GM13977 (cell line): ENCODE measurements at places on chromosomes 13 and 19.

GRCh38 chr19:18401580-18402112 lies 4.2 kb upstream of the LRRC25 start:
- DNase-seq: no peak

- no peak for DNase-seq
Observed at GRCh38 chr19:51783372-51783771, 11.6 kb upstream of the FPR3 start.

DNA sequence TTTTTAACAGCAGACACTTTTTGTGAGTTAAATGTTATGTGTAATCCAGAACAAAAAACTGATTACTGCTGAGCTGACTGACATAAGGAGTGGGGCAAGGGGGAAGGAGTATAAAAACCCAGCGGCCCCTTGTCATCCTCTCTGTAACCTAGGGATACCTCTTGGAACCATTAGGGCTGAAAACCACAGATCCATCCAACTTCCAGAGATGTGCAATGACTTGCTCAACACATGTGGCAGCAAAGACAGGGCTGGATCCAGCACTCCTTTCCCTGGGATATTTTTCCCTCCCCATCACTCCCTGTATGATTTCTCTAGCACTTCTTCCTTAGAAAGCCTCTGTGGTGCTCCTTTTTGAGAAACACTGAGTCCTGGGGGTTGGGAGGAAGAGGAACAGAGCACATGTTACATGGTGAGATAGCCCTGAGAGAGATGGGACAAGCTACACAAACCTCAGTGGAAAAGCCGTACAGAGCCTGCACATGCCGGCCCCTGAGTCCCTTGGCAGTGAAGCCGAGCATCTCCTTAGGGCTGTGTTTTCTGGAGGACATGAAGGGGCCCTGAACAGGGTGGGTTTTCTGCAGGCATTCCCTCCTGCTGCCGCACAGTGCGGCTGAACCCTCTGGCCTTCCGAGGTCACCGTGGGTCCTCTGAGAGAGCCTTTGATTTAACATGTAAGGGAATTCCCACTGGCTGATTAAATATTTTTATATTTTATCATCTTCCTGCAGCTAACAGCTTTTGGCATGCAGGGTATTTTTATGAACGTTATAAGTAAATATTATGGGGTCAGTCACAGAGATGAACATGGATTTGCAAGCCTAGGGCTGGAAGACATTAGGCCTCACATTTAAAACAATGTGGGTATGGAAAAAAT lies 219.9 kb downstream of the COG6 start:
- no peak for DNase-seq

DNA sequence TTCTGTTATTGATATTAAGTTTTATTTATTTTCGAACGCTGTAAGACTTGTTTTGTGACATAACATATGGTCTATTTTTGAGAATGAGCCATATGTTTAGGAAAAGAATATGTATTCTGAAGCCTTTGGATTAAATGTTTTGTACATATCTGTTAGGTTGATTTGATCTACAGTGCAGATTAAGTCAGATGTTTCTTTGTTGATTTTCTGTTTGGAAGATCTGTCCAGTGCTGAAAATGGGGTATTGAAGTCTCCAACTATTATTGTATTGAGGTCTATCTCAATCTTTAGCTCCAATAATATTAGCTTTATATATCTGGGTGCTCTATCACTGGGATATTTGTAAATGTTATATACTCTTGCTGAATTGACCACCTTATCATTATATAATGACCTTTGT lies 97.9 kb downstream of the MTUS2 start:
- DNase-seq: no peak

GRCh38 chr13:98471934-98472333 lies 105.0 kb downstream of the STK24 start:
- DNase-seq: no peak

DNA sequence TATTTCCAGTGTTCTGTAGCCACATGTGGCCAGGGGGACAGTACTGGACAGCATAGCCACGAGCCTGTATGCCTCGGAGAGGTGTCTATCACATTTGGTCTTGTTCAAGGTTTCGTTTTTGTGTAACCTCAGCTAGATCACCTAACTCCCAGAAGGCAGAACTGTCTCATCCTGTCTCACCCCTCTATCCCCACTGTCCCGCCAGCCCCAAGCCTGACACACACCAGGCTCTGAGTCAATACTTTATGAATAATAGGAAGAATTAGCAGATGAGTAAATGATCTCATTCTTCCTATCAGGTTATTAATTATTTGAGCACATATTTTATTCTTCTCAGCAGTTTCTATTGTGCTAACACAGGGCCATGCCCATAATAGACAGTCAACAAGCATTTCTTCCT lies 132.2 kb downstream of the NUFIP1 start:
- DNase-seq: no peak

GRCh38 chr13:108911807-108912206 lies 282.4 kb downstream of the MYO16 start:
- no peak for DNase-seq

DNA sequence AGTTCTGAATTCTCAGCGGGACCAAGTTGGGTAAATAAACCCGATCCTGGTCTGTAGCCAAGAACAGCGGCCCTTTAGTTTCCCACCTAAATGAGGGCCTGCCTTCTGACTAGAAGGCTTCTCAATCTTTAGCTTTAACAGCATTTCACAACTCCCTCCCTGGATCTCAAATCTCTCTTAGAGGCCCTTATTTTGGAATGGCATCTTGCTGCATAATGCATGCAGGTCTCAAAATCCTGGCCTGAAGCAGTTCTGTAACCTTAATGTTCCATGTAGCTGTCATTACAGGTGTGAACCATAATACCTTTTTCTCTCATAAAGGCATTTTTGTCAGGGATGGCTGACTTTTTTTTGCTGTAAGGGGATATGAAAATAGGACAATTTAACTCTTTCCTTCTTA lies 29.5 kb downstream of the ZNF90 start:
- no peak for DNase-seq
